ENCODE measurements at places on chromosomes 3 and 15.

- peak; percentile 37 for DNase-seq
Measured at GRCh38 chr15:92807971-92808571, 92.1 kb upstream of the CHD2 start.

DNA sequence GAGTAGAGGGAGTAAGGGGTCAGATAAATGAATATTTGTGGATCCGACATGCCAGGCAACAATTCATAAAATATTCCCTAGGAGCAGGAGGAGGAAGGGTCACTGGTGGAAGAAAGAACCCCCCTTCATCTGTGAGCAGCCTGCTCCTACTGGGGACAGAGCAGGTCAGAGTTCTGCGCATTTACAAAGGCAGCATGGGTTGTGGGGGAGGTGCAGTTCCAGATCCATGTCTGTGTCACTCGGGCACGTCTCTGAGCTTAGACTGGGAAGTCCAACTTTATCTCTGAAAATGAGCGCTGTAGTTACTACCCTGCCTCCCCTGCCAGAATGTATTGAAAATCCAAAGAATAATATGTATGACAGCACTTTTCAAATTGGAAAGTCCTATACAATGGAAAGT is 115.2 kb downstream of the GABRG3 start:
- DNase-seq, result no peak

- DNase-seq, result no peak
Measured at GRCh38 chr3:141337523-141337854, 30.8 kb upstream of the ZBTB38 start.

- no peak for DNase-seq
Measured at GRCh38 chr15:62953021-62953420, 89.5 kb upstream of the TPM1 start.

DNA sequence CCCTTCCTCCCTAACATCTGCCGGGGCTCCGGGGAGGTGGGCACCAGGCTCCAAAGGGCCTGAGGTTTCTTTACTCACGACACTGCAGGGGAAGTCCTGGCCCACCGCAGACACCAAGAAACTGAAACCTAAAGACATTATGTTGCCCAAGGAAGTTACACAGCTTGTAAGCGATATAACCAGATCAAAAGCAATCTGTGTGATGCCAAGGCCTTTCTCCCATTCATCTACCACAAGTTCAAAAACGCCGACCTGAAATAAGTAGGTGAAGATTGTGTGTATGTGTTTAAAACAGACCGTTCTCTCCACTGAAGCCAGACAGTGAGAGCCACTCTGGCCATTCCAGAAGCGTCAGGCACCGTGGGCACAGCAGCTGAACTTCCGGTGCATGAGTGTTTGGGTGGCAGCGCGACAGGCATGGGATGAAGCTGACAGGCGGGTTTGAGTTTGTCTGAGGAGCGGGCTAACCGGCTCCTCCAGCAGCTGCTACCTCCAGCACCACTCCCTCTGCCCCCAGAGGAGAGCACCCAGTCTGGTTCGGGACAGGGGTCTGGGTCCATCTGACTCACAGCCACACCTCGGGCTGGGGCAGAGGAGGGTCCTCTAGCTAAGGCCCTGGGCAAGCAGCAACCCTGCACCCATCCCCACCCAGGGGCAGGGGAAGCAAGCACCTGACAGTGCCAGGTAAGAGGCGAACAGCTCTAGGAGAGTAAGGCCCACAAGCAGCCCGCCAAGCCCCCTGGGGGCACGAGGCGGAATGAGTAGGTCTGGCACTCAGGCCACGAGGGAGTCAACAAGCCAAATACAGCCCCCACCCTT is 1.3 kb downstream of the TNK2 start:
- peak; percentile 88 for DNase-seq

DNA sequence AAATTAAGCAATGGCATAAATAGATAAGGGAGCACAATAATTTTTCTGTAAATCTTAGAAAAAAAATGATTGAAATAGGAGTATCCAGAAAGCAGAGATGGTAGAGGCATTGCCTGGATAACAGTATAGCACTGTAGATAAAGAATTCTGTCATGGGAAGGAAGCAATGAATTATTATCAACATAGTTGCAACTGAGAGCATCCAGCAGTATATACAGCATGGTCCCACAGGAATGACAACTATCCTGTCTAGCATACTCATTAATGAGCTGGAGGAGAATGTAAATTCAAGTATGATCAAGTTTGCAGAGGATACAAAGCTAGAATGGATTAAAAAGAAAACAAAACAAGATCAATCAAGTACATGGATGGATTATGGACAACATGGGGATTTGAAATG is 90.8 kb downstream of the DPH6 start:
- DNase-seq, result no peak

DNA sequence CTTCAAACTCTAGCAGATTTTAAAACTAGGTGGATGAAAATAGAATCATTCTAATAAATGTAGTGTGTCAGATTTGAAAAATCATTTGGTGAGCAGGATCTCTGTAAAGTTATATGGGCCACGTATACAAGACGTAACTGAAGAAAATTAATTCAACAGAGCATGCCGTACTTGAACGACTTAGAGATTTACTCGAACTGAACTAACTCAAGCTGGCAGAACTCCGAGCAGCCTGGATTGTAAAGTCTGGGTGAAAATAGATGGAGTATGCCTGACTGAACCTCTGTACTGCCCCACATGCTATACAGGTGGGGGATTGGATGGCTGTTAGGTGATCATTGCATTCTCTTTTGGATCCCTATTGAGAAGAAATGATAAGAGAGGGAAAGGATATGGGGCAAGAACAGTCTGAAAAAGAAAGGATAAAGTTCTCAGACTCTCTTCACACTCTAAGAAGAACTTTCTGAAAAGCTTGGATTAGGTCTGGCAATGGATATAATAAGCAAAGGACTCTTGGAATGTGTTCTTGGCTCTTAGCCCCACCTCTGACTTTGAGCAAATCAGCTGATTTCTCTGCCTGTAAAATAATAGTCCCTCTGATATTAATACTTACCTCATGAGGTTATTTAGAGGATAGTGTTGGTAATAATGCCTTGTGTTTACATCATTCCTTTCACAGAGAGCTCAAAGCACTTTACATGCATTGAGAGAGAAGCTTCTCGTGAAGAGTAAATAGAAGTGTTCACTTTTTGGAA is 147.5 kb downstream of the FILIP1L start:
- DNase-seq, result no peak

GRCh38 chr15:79897380-79897678 is 515 bp upstream of the MTHFS start:
- DNase-seq, result no peak

GRCh38 chr15:92113832-92114231 is 260.3 kb downstream of the SLCO3A1 start:
- DNase-seq, result no peak

Data from CD4-positive, alpha-beta T cell treated with Interleukin-10 for 1 hour (primary cell).